Upper lobe of right lung (tissue), 1 donor: ENCODE measurements at places on chromosomes 6 and 20.

- no peak for DNase-seq
Observed at GRCh38 chr20:40161391-40161790, 527.6 kb downstream of the MAFB start.

DNA sequence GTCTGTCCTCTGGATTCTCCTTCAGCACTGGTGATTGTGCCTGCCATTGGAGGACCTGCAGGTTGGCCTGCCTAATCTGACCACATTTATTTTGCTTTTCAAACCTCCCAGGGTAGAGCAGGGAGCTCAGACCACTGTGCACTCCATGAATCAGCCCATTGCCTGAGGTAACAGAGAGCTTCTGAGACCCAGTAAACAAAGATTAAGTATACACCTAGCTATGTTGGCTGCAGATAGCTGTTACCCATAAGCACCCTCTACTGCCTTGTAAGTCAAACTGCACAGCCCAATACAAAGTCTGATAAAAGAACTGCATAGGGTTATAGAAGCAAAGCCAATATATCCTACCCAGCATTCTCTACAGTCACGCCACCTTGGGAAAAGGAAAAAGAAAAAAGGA is 338.7 kb downstream of the HTR1B start:
- no peak for DNase-seq

DNA sequence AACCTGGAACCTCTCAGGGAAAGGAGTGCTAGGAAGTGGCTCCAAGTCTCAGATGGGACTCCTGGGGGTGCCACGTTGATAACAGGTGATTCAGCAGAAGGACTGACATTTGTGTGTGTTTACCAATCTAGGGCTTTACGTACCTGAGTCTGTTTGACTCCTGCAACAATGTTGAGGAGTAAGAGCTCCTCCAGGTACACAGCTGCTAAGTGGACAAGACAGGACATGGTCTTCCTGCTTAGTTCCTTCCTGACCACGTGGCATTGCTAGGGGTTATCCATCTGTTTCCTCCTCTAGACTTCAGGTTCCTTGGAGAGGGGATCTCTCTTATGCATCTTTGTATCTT is 164.5 kb upstream of the SLC24A3 start:
- no peak for DNase-seq

GRCh38 chr20:16014436-16014835 is 558.8 kb downstream of the KIF16B start:
- DNase-seq: no peak

- DNase-seq: no peak
Observed at GRCh38 chr6:145669627-145670034, 65.7 kb downstream of the EPM2A start.

- DNase-seq: no peak
Observed at GRCh38 chr6:77173472-77174074, 289.7 kb downstream of the HTR1B start.

DNA sequence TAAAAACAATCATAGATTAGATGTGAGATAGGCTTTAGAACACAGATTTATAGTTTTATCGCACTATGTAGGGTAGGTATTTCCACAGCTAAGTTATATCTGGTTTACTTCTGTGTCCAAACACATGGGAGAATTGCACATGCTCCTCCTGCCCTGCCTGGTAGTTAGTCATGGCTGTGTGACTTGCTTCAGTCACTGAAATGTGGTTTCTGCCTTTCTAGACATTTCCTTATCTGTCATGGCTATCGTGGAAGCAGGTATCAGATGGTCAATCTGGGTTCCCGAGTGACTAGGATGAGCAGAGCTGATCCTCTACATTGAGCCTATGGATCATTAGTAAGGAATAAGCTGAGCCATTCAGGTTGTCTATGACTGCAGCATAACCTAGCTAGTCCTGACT is 117.8 kb upstream of the GMDS start:
- DNase-seq: no peak

DNA sequence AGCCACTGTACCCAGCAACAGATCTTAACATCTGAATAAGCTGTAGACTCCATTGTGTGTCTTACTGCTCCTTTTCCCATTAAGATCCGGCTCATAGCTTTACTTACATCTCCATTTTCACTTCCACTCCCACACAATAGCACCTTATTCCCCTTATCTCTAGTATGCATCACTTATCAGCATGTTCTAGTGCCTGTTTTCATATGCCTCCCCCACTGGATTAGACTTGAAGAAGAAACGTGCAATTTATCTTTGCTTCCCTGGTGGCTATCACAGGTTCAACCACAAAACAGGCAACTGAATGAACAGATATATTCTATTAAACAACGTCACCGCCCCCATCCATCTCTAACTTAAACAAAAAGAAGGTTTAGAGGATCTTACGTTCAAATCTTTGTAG is 12.1 kb downstream of the SSR1 start:
- DNase-seq: no peak

DNA sequence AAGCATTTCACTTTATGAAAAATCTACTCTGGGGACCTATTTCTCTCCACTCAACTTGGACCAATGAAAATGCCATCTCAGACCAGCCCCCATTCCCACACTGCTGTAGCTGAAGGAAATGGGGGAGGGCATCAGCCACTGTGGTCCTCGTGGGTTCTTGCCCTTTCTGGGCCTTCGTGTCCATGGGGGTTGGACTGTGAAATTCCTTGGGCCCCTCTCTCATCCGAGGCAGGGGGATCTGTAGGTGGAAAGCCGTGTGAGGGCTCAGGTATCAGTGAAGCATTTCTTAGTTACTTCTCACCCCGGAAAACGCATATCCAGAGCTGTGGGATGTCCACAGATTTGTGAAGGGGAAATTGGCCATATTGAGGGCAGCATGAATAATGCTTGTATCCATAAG is 147.9 kb downstream of the CDC5L start:
- DNase-seq: no peak

GRCh38 chr6:91276315-91276714 is 689.4 kb upstream of the MAP3K7 start:
- no peak for DNase-seq

DNA sequence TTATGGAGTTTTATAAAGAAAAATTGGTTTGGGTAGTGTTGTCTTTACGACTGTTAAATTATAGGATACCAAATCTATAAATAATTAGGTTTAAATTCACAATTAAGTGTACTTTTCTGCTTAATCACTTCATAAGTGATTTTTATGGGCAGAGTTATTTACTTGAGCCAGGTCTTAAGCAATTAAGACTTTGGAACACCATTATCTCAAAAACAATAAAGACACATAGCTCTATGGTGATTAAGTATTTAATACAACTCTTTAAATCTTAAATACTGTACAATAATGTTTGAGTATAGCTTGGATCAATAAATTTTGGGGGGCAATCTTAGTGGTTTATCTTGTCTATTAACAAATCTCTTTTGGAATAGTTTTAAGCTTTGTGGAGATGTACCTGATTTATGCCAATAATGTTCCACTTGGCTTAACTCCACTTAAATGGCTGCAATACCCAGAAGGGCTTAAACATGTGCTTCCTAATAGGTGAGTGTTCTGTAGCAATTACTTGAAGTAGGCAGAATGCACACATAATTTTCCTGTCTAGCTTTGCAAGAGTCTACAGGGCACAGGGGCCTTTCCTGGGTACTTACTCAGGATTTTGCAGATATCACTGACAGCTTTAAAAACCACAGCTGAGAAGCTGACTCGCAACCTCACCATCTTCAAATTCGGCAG is 7.5 kb downstream of the FERMT1 start:
- DNase-seq: no peak

- DNase-seq: no peak
Observed at GRCh38 chr20:39356908-39357307, 394.8 kb downstream of the DHX35 start.

- no peak for DNase-seq
Observed at GRCh38 chr6:98808541-98809210, 25.7 kb upstream of the POU3F2 start.

DNA sequence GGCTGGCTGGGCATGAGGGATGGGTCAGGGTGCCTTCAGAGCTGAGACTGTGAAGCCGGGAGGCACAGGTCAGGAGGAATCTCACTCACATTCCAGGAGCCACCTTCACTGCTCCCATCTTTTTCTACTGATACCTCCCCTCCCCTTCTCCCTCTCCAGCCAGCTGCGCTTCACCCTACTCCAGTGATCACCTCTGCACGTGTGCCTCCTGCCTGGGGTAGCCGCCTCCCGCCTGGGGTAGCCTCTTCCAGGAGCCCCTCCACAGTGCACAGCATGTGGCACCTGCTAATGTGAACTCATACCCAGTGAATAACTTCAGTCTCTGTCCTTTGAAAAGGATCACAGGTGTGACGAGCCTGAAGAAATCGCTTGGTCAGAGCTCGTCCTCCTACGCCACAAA is 232.6 kb downstream of the TMEM242 start:
- DNase-seq: no peak

DNA sequence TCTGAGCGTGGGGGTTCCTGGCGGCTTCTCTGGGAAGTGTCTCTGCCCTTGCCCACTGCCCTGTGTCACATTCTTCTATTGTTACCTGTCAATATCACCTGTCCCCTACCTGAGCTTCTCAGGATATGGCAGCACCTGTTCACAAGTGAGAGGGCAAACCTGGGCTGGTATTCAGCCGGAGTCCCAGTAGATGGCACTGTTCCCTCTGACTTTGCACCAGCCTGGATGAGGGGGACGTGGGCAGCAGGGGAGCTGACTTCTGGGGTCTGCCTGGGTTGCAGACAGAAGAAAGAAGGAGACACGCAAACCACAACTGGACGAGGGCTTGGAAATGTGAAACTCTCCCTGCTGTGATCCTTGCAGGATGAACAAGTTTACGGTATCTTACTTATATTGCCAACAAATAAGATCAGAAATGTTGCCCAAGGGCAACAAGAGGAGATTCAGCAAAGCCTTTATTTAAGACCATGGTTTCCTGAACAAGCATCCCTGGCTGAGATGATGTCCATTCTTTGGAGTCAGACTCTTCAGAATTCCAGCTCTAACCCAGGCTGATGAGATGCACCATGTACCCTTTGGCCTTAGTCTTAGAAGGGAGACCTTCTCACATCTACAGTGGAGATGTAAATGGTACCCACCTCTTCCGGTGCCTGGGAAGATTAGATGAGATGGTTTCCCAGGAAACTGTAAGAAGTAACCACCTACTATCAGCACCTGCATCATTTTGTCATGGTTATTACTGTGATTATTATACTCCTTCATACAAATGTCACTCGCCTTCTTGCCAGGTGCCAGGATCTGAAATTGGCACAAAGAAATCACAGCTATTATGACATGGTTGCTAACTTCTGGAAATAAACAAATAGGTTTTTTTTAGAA is 400.0 kb upstream of the CDH4 start:
- no peak for DNase-seq

GRCh38 chr6:125224231-125224861 is 70.8 kb downstream of the TPD52L1 start:
- DNase-seq: no peak

DNA sequence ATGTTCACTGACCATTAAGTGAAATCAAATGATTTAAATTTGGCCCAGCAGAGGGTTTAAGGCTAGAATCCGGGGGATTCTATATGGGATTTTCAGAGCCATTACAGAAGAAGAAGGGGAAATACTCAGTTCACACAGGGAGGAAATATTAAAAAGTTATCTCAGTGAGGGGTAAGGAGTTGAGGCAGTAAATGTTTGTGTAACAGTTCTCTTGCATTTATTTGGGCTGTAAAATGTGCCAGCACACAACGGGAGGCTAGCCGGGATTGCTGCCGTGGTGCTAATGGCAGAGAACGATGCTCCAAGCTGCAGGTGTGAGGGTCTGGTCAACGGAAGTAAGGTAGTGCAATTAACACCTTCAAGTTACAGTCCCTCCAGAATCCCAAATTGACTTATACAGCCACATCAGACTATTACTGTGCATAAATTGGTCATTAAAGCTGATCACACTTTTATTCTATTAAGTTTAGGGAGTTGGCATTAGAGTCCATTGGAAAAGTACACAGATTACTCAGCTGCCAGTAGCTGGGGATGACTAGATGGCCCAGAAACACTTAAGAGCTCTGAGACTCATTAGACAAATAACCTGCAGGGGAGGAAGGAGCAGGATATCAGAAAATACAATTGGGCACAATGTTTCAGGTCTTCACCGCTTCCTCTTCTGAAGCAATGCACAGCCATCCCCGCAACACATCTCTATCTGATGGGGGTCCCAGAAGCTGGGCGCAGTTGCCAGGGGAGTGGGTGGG is 31.3 kb downstream of the PPP1R3G start:
- DNase-seq: no peak

DNA sequence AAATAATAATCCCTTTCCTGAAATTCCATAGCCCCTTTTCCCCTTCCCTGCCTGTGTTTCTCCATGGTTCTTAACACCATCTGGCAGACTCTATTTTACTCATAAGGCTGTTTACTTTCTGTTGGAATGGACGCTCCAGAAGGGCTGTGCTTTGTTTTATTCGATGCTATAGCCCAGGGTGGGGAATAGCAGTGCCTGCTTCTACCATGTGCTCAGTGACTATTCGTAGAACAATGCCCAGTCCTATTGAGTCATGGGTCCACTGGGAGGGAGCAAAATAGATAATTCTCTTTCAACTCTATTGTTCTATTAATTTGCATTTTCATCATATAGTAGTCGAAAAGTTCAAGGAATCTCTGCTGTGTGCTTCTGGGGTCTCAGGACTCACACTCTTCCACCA is 565.1 kb downstream of the C6orf118 start:
- DNase-seq: no peak

GRCh38 chr6:87431263-87431662 is 23.5 kb downstream of the CFAP206 start:
- no peak for DNase-seq

DNA sequence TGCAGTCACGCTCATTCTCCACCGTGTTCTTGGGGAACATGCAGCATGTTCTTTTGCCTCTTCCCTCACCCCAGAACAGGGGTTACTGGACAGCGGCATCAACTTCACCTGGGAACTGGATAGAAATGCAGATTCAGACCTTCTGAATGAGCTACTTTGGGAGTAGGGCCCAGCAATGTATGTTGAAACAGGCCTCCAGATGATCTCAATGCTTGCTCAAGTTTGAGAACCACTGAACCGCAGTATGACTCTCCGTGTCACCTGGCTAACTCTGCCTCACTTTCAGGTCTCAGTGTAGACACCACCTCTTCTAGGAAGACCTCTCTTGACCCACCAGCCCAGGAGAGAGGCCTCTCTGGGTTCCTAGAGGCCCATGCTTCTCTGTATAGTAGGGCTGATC is 4.9 kb downstream of the TRIB3 start:
- DNase-seq: no peak

DNA sequence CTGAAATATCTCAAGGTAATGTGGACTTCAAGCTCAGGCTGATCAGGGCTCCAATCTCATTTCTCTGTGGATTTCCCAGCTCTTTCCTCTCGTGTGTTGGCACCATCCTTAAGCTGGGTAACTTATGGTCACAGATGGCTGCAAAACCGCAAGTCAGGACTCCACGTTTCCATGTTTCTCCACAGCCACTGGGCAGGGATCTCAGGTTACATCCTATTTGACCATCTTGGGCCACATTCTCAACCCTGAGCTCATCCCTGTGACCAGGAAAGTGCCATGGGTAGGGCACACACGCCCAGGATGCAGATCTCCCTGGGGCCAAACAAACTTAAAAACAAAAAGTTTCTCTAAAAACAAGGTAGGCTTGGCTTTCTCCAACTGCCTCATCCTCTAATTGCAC is 15.4 kb downstream of the RPS6KA2 start:
- no peak for DNase-seq

- DNase-seq: no peak
Observed at GRCh38 chr20:51529081-51529681, 13.3 kb downstream of the NFATC2 start.

GRCh38 chr6:158837684-158838625 is 18.8 kb upstream of the EZR start:
- DNase-seq: no peak

- no peak for DNase-seq
Observed at GRCh38 chr6:107292715-107293271, 166.6 kb downstream of the PDSS2 start.

- DNase-seq: no peak
Observed at GRCh38 chr6:25193460-25194171, 85.6 kb upstream of the CARMIL1 start.

- DNase-seq: no peak
Observed at GRCh38 chr6:36840432-36841403, 1.5 kb upstream of the CPNE5 start.
